ENCODE measurements at places on chromosomes 3 and 15. TPM values are rescaled to one million over a fixed set of nuclear protein-coding genes. Genes with fewer than 3 reads are reported as not detected.

DNA sequence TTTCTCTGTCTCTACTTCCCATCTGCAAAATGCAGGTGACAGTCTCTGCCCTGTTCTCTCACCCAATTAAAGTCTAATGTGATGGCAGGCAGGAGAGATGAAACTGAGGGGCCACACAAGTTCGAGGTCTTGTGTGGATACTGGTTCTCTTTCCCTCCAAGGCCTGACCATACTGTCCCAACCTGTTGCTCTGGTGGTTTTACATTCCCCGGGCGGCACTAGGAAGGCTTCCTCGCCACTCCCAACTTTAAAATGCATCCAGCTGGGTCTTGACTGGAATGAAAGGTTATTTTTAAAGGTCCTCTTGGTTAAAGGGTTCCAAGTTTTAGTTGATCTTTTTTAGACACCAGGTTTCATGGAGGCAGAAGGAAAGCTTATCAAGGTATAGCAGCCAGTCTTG, 37.2 kb downstream of the WHAMM start:
- DNase-seq: no peak

DNA sequence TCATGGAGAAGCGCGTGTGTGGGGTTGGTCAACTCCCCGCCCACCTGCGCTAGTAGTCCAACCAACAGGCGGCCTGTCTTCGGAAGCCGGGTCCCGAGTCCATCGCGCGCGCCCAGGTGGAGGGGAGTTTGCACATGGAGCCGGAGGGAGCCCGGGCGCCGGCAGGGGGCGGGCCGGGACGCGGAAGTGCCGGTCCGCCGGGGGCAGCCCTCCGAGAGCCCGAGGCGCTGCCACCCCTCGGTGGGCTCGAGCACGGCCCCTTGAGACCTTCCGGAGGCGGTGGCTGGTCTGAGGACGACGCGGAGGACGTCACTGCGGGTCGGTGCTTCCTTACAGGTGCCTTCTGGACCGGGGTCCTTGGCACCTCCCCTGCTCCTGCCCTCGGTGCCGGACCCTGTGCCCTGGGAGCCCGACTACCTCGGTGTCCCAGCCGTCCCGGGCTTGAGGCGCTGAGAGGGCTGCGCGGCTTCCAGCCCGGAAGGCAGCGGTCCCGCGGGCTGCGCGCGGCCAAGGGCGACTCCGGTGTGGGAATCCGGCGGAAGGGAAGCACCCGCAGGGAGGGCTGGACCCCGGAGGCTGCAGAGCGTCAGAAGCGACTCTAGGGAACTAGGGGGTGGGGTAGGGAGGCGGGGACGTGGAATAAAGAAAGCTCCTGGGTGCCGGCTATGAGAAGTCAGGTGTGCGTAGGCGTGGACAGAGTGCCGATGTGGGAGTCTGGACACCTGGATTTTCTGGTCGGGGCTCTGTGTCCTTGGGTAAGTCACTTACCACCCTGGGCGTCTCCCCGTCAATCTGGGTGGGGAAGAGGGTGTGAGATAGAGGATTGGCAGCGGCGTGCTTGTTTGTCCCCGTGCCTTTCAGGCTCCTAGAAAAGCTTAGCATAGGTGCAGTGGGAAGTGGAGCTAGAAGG, 212.3 kb downstream of the FGF12 start:
- DNase-seq: peak; percentile 28

- peak; percentile 59 for DNase-seq
Measured at GRCh38 chr15:89139613-89140499, 51.6 kb downstream of the ABHD2 start.

TRIM59 gene
- total RNA-seq: 3.2 TPM

All from SK-MEL-5 (cell line).